Activated CD4-positive, alpha-beta memory T cell treated with anti-CD3 and anti-CD28 coated beads for 36 hours (primary cell): ENCODE measurements at places on chromosomes 13 and 19.

DNA sequence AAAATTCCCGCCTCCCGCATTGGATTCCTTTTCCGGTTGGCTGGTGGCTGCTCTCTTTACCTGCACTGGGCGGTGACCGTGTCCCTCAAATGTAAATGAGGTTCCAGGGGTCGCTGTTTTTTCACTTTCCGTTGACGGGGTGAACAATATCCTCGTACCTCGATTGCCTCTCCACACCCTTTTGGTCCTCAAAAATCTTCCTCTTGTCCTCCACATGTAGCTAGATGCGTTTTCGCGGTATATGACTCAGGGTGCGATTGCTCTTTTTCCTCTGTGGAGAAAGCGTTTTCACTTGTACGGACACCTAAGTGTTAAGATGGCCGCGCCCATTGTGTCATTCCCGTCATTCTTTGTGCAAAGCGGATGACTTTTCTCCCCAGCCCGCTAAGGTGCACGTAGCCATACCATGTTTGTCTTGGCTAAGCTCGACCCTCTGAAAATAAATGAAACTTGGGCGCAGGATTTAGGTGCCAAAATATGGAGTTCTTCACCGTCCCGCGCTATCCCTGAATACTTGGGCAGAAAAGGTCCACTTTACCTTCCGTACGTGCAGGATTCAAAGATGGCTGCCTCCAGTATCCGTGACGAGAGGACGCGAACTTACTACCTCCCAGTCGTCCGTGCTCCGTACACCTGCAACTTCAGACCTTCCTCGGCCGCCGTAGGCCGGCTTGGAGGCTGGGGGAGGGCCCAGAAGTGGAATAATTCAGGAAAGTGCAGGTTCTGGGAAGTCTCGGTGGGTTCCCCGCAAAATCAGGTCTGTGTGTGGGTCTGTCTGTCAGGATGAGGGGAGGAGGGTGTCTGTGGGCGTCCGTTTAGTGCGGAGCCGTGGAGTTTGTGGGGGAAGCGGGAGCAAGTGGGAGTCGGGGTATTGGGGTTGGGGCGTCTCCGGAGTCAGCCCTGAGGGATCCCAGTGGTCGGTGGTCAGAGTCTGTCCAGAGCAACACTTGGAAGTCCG is at the start of gene ZNF613:
TSS of gene ZNF613 (plus strand) at position 689 of the 958 bp plus-strand sequence. CDS start 8,749 bp downstream, outside the sequence.
- peak; percentile 90 for DNase-seq

DNA sequence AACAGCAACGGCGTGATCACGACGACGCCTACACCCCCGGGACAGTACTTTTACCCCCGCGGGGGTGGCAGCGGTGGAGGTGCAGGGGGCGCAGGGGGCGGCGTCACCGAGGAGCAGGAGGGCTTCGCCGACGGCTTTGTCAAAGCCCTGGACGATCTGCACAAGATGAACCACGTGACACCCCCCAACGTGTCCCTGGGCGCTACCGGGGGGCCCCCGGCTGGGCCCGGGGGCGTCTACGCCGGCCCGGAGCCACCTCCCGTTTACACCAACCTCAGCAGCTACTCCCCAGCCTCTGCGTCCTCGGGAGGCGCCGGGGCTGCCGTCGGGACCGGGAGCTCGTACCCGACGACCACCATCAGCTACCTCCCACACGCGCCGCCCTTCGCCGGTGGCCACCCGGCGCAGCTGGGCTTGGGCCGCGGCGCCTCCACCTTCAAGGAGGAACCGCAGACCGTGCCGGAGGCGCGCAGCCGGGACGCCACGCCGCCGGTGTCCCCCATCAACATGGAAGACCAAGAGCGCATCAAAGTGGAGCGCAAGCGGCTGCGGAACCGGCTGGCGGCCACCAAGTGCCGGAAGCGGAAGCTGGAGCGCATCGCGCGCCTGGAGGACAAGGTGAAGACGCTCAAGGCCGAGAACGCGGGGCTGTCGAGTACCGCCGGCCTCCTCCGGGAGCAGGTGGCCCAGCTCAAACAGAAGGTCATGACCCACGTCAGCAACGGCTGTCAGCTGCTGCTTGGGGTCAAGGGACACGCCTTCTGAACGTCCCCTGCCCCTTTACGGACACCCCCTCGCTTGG is 966 bp downstream of the JUNB start:
- peak; percentile 85 for DNase-seq

- DNase-seq = no peak
Measured at GRCh38 chr13:113124211-113124970, 1.8 kb downstream of the F10 start.

GRCh38 chr13:98466634-98467236 is 110.2 kb downstream of the STK24 start:
- DNase-seq = peak; percentile 64

- no peak for DNase-seq
Measured at GRCh38 chr13:30396434-30397075, 25.7 kb upstream of the UBE2L5 start.

DNA sequence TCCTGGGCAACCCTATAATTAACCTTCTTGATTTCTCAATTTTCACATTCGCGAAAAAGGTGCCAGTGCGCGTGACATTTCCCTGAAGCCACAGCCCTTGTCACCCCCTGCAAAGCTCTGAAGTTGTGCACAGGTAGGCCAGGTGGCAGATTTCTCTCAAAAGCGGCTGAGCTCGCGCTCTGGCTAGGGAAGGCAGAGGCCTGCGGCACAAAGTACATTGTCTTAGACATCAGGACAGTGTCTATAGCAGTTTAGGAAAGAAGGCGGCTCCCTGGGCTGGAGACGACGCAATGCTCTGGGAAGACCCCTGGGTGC is 42.9 kb upstream of the ZNF14 start:
- DNase-seq = no peak

GRCh38 chr19:53906211-53907192 is 2.6 kb upstream of the CACNG7 start:
- DNase-seq = peak; percentile 76

GRCh38 chr13:113802090-113802531 is 43.1 kb downstream of the TMEM255B start:
- no peak for DNase-seq

- DNase-seq = no peak
Measured at GRCh38 chr19:41847351-41848105, 2.7 kb downstream of the DMRTC2 start.

GRCh38 chr13:113926951-113927660 is 46.8 kb downstream of the C13orf46 start:
- DNase-seq = peak; percentile 4

GRCh38 chr19:54029301-54029700 is 34.4 kb downstream of the VSTM1 start:
- DNase-seq = no peak

DNA sequence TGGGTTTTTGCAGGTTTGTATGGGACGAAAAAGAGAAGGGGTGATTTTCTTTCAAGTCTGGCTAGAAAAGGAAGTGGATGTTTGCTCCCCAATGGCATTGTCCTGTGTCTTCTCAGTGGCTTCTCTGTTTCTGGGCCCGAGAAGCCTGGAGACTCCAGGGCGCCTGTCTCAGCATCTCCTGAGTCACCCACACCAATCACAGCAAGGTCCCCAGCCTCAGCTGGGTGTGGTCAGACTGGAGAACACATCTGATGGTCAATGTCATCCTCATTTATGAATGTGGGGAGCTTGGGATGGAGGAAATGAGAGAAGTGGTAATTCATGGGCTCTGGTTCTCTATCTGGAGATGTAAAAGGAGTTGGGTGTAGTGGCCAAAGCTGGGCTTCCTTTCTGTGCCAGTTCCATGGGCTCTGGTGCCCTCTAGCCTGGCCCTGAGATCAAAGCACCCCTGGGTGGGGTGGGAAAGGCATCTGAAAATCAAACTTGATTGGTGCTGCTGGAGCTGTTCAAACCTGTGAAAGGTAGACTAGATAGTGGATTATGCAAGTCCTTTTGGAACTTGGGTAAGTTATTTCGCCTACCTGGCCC is 13.4 kb downstream of the RASL11A start:
- peak; percentile 51 for DNase-seq

- no peak for DNase-seq
Measured at GRCh38 chr19:16824658-16825311, 4.4 kb upstream of the SIN3B start.

DNA sequence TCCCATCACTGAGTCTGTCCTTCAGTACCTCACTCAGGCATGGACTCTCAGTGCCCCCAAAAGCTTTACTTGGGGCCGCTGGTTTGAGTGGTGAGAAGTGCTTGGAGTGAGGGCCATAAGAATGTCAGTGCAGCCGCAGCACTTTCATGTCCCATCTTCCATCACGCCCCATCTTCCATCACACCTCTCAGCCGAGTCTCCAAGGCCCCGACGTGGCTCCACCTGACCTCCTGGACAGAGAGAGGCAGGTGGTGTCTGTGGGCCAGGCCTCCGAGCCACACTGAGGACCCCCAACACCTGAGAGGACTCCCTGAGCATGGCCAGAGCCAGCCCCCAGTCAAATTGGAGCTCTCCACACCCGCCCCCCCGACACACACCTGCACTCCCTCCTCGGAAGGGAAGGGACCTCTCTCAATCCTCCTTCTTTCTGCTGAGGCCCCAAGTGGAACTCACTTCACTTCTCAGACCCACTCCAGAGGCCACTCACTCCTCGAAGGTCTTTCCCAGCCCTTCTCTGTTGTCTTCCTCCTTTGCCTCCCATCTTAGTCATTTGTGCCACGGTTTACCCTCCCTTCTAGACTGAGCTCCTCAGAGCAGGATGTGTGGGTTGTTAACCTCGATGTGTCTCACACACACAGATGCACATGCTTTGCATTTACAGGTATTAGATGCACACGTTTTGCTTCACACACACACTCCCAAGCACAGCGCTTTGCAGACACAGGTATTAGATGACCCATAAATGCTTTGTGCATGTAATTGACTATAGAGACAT is 65.7 kb upstream of the ATP12A start:
- no peak for DNase-seq

- peak; percentile 86 for DNase-seq
Measured at GRCh38 chr19:18112989-18113478, 15.5 kb downstream of the MAST3 start.

GRCh38 chr19:52748336-52748950 is 13.6 kb upstream of the ZNF611 start:
- DNase-seq = no peak

- DNase-seq = no peak
Measured at GRCh38 chr19:46863818-46864629, 3.2 kb downstream of the ARHGAP35 start.

- DNase-seq = no peak
Measured at GRCh38 chr13:103525530-103525929, 459.3 kb upstream of the SLC10A2 start.

DNA sequence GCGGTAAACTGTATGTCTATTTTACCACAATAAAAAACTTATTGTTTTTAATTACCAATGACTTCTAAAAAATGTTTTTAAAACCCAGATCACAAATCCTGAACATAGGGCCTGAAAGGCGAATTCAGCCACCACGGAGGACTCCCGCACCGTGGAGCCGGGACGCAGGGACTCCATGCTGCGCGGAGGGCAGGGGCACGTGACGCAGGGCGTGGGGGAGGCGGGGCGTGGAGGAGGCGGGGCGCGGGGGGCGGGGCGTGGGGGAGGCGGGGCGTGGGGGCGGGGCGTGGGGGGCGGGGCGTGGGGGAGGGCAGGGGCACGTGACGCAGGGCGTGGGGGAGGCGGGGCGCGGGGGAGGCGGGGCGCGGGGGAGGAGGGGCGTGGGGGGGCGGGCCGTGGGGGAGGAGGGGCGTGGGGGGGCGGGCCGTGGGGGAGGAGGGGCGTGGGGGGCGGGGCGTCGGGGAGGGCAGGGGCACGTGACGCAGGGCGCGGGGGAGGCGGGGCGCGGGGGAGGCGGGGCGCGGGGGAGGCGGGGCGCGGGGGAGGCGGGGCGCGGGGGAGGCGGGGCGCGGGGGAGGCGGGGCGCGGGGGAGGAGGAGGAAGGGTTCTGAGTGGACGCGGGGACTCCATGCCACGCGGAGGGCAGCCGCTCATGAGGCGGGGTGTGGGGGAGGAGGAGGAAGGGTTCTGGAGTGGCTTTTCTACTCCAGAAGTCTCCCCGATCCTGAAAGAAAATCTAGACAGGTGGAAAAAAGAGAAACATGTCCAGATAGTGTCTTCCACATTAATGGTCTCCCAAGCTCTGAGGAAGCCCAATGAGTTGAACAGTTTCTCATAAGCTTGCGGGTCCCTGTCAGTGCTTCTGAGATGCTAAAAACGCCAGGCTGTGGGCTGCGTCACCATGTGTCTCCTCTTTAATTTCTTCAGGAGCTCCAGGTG is 4.4 kb upstream of the PROZ start:
- DNase-seq = peak; percentile 70

GRCh38 chr19:15563325-15563794 is 51.7 kb upstream of the CYP4F8 start:
- no peak for DNase-seq

- DNase-seq = no peak
Measured at GRCh38 chr13:37735293-37735692, 134.3 kb downstream of the TRPC4 start.

GRCh38 chr13:111359237-111359915 is 38.9 kb downstream of the TEX29 start:
- no peak for DNase-seq

- peak; percentile 68 for DNase-seq
Measured at GRCh38 chr19:1767464-1767933, 14.2 kb downstream of the ONECUT3 start.

DNA sequence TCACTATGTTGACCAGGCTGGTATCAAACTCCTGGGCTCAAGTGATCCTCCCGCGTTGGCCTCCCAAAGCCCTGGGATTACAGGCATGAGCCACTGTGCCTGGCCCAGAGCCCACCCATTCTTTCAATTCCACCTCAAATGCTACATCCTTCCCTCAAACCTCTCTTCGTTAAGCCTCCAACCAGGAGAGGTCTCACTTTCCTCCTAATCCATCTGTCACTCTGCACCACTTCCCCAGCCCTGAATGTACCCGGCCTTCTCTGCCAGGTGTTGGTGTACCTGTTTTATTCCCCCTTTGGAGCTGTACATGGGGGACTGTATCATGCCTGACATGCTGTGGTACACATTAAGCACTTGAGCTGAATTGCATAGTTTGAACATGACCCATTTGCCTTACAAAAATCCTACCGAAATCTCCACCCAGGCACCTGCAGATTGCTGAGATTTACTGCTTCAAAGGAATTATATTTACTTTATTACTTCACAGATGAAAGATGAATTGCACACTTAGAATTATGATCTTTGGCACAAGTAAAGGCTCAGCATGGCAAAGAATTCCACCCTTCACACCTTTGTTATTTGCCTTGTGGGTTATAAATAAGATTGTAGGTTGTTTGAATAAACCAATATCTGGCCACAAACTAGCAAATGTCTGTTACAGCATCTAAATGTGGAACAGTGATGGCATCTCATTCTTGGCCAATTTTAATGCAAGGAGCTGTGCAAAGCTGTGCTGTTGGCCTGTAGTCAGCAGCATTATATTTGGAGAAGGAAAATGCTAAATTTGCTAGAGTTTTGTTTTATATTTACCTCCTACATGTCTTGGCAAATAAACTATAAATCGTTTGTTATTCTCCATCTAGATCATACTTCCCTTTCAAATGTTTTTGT is 15.6 kb upstream of the WASF3 start:
- no peak for DNase-seq

GRCh38 chr19:50358483-50359327 is 6.7 kb downstream of the NAPSA start:
- DNase-seq = peak; percentile 82

GRCh38 chr13:113150550-113151365 is 7.7 kb upstream of the PROZ start:
- DNase-seq = peak; percentile 7

- no peak for DNase-seq
Measured at GRCh38 chr19:33865306-33865705, 68.6 kb downstream of the KCTD15 start.
